GM06990 (cell line): ENCODE measurements at places on chromosomes 7 and 10.

- DNase-seq: no peak
Measured at GRCh38 chr7:93194386-93194785, 31.9 kb downstream of the HEPACAM2 start.

DNA sequence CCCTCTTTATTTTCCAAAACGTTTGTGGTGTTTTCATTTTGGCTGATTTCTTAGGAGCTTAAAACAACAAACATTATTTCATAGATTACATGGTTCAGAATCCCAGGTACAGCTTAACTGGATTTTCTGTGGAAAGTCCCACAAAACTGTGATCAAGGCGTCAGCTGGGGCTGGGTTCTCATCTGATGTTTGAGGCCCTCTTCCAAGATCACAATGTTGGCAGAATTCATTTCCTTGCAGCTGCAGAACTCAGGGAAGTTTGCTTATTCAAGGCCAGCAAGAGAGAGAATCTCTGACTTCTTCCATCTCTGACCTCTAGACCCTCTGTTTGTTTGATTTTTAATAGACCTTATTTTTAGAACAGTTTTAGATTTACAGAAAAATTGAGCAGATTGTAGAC lies 108.4 kb upstream of the AGK start:
- no peak for DNase-seq

DNA sequence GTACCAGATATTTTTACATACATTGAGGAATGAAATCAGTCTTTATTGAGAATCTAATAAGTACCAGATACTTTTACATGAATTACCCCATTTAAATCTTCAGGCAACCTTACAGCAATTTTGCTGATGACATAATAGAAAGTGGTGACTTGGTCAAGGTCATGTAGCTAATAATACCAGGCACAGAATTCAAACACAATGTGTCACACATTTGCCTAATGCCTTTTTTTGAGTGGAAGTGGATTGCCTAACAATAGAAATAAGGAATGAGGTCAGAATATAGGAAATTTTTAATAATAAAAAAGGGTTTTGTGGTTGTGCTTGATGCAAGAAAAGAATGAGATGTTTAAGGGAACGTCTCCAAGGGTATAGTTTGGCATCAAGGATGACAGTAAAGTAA lies 466.6 kb upstream of the IGFBP3 start:
- DNase-seq: no peak

DNA sequence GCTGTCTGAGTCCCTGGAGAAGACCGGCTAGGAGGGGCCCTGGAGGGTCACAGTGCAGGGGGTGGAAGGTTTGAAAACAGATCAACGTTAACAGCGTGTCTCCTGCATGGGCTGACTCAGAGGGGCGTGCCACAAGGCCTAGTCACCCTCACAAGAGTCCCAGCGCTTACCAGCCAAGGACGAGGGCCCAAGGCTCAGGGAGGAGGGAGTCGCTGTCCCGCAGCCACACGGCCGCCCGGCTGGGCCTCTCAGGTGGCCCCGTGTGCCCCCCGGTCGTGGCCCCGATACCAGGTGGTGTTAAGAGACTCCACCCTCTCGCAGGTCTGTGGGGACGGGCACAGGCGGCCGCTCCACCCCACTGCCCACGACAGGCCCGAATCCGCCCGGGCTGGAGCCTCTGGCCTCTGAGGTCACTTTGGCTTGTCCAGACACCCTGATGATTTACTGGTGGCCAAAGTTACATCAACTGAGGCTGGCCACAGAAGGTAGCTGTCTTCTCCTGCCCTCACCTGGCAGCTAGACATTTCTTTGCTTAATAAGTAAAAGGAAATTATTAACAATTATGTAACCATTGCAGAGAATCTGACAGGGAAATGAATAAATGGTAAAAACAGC lies 34.0 kb downstream of the FAM20C start:
- no peak for DNase-seq

GRCh38 chr10:93189944-93190343 lies 116.3 kb downstream of the CYP26A1 start:
- no peak for DNase-seq

DNA sequence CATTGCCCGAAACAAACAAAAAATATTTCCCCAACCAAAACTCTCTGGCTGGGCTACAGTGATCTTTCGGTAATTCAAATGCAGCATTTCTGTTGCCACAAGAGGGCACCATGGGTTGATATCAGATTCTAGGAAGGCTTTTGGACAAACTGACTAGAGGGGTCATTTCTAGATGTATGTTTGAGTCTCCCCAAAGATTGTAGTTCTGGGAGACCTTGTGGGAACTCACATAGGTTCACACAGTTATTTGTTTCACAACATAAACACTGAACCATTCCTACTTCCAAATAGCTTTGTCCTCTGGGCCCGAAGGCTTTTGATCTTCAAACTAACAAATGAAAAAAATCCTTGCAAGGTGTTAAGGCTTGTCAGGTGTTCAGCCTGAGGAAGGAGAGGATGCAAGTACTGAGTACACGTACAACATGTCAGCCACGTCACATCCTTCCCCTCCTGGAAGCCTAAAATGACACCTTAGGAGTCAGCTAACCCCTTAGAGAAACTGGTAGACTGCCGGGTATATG lies 37.0 kb upstream of the IL15RA start:
- DNase-seq: no peak

DNA sequence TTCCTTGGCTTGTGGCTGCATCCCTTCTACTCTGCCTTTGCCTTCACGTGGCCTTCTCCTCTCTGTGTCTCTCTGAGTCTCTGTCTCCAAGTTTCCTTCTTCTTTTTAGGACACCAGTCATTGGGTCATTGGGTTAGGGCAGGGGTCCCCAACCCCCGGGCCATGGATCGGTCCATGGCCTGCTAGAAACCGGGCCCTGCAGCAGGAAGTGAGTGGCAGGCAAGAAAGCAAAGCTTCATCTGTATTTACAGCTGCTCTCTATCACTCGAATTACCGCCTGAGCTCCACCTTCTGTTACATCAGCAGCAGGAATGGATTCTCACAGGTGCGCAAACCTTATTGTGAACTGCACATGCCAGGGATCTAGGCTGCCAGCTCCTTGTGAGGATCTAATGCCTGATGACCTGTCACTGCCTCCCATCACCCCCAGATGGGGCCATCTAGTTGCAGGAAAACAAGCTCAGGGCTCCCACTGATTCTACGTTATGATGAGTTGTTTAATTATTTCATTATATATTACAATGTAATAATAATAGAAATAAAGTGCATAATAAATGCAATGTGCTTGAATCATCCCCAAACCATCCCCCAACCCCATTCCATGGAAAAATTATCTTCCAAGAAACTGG lies 47.9 kb upstream of the DOCK1 start:
- no peak for DNase-seq

- DNase-seq: no peak
Measured at GRCh38 chr7:40833888-40834234, 699.1 kb downstream of the SUGCT start.

- no peak for DNase-seq
Measured at GRCh38 chr7:144835155-144835611, 670 bp downstream of the TPK1 start.

DNA sequence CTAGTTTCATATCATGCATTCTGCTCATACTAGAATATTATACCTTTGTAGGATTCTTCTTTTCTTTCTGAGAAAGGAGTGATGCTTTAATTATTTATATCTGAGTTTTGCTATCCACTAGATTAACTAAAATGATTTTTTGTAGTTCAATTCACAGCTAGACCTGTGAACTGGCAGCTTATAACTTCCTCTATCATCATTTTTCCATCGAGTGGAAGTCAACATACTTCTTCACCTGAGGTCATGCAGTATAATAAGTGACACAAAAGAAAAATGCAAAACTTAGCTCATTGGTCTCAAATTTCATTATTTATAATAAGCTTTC lies 8.0 kb downstream of the LRRN3 start:
- no peak for DNase-seq

DNA sequence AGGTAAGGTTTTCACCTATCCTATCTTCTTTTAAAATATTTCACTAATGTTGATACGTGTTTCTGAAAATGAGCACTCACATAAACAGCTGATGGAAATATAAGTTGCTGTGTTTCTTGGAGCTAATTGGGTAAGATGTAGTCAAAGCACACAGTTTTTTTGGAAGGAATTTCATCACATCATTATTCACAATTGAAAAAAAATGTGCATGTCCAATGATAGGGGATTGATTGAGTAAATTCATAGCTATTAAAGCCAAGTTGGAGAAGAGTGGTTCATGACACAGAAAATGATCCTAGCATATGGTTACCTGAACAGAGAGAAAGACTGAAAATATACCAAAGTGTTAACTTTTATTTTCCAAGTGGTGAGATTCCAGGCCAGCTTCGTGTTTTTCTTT lies 29.6 kb downstream of the GLI3 start:
- no peak for DNase-seq

- no peak for DNase-seq
Measured at GRCh38 chr7:69067397-69067796, 530.9 kb upstream of the AUTS2 start.

GRCh38 chr10:98644466-98644865 lies 197.7 kb upstream of the HPS1 start:
- no peak for DNase-seq

GRCh38 chr7:48274662-48275061 lies 103.4 kb downstream of the ABCA13 start:
- no peak for DNase-seq

- DNase-seq: no peak
Measured at GRCh38 chr10:12019283-12019971, 23.2 kb downstream of the UPF2 start.

GRCh38 chr10:85446827-85447226 lies 919.8 kb downstream of the GRID1 start:
- DNase-seq: no peak

GRCh38 chr7:130489140-130489983 lies 2.5 kb upstream of the MEST start:
- DNase-seq: no peak

DNA sequence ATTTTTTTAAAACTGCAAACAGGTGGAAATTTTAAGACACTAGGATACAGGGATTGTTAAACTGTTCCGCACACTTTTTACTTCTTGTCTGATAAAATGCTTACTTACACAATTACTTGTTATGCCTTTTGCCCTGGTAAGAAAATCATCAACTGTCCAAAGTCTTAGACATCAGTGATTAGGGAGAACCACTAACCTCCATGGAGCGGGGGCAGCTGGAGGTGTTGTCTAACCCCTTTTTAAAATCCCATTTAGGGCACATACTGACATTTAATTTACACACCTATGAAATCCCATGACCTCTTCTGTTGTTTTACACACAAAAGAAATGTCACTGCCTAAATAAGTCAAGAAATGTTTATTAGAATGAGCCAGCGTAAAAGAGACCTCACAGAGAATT lies 65.7 kb downstream of the TRIM24 start:
- no peak for DNase-seq

DNA sequence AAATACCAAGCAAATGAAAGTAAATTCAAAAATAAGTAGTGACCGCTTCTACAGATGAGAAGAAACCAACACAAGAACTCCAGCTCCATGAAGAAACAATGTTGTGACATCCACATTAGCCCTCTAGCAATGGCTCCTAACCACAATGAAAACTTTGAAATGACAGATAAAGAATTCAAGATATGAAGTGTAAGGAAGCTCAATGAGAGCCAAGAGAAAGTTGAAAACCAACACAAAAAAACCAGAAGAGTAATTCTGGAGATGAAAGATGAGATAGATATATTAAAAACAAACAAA lies 68.2 kb upstream of the DDC start:
- no peak for DNase-seq

GRCh38 chr7:16026253-16027020 lies 340.0 kb upstream of the MEOX2 start:
- no peak for DNase-seq

DNA sequence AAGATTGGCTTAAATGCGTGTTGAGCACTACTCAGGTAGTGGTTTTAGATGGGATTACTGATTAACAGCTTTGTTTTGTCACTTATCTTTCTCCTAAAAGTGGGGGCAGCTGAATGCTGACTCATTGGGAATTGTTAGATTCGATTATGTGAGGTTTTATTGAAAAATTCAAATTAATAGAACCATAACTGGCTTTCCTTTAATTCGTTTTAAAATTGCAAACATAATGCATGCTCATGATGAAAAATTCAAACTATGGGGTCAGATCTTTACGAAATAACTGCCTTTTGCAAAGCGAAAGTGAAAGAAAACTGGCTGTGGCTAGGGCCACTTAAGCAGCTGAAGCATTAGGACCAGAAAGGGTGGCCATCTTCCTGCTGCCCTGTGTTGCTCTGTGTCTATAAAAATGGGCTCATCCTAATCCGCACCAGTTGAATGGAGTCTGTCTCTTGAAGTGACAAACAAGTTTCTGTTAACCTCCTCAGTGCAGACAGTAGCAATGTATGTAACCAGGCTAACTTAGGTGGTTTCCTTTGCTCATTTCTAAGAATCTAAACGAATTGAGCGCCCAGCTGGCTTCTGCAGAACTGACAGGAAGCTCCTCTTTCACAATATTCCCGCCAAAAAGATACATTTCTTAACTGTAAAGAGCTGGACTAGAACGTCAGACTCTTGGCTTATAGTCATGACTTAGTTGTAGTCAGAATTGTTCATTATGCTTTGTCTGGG lies 27.8 kb downstream of the DENND10 start:
- DNase-seq: peak; percentile 46
